ENCODE measurements at places on chromosomes 12 and 14.

DNA sequence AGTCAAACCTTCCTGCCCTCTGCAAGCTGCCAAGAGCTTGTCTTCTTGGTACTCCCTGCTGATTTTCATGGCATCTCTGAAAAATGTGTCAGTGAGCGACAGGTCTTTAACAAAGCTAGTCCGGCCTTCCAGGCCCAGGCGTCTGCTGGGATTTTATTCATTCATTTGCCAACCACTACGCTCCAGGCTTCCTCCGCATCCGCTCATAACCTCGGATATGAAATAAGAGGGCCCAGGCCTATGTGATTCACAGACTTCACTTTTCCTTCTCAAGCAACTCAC lies 13.8 kb downstream of the TSPAN9 start:
- ATAC-seq: no peak
- H3K27ac ChIP-seq: no peak overlapping the region
- H3K36me3 ChIP-seq: no peaks in the 10 kb centered on the region
- H3K4me1 ChIP-seq: no peaks in the 10 kb centered on the region

- ATAC-seq: no peak
- H3K27ac ChIP-seq: no peak overlapping the region
- no peaks in the 10 kb centered on the region for H3K4me1 ChIP-seq
Observed at GRCh38 chr12:84605983-84606382, 306.6 kb downstream of the SLC6A15 start.

GRCh38 chr12:18578191-18578590 lies 159.6 kb downstream of the PLCZ1 start:
- no peaks in the 10 kb centered on the region for H3K36me3 ChIP-seq
- ATAC-seq: no peak
- no peaks in the 10 kb centered on the region for H3K27me3 ChIP-seq
- H3K27ac ChIP-seq: no peak overlapping the region

DNA sequence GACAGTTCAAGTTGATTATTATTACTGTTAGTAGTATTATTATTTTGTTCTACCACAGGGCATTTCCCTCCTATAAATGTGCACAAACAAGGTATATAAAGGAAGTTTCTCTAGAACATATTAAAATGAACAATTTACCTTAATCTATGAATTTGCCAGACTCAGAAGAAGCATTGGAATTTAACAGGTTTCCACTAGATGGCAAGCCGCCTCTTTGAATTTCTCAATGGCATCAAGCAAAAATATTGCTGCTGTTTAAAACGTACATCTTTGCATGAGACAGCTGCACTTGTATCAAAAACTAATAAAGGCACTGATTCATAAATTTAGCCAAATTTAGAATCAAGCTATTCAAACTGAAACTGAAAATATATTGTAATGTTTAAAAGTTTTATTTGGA lies 34.6 kb upstream of the MIS18BP1 start:
- no peaks in the 10 kb centered on the region for H3K36me3 ChIP-seq
- H3K4me1 ChIP-seq: peaks cover 5% of the 10 kb centered on the region
- H3K27me3 ChIP-seq: peaks cover 6% of the 10 kb centered on the region
- H3K4me3 ChIP-seq: no peak overlapping the region
- H3K27ac ChIP-seq: no peak overlapping the region

DNA sequence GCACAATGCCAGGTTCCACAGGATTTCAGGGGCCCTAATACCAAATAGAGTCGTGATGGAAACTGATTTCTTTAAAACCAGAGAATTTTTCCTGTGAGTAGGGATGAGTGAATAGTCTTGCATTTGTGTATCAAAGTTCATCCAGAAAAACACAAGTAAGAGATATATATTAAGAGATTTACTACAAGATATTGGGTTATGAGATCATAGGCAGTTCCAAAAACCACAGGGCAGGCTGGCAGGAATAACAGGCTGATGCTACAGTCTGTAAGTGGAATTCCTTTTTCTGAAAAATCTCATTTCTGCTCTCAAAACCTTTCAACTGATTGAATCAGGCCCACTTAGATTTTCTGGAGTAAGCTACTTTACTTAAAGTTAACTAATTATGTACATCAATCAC lies 1756.2 kb upstream of the SEL1L start:
- ATAC-seq: no peak
- no peaks in the 10 kb centered on the region for H3K4me1 ChIP-seq
- no peaks in the 10 kb centered on the region for H3K36me3 ChIP-seq
- no peak overlapping the region for H3K4me3 ChIP-seq
- H3K27me3 ChIP-seq: no peaks in the 10 kb centered on the region

- no peak for ATAC-seq
- H3K27ac ChIP-seq: no peak overlapping the region
- H3K36me3 ChIP-seq: peaks cover 43% of the 10 kb centered on the region
Observed at GRCh38 chr12:45907955-45908354, 82.4 kb downstream of the SCAF11 start.

DNA sequence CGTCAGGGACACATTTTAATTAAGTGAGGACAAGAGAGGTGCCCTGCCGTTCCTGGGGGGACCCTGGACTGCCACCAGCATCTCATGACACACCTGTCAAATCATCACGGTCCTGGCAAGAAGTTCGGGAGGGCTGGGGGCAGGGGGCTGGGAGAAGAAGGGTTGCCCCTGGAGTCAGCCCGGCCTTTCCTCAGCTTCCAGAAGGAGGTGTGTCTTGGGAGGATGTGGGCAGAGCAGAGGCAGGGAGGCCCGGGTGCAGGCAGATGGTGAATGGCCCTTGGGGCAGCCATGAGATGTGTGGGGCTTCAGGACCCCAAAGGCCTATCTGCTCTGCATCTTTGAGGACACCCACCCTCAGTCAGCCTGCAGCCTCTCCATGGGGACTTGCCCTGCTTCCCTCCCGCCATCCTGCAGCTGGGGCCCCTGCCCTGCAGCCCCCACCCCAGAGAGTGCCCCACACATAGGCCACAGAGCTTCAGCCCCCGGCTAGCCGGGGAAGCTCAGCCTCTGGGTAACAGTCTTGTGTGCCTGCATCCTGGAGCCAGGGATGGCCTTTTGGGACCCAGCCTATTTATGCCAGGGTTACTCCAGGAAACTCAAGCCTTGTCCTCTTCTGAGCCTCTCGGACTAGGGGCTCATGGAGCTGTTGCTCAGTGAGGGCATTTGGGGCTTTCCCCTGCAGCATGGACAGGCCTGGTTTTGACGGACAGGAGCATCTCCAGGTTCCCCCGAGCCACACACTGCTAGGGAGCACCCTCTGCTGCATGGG lies 178.5 kb downstream of the KIF26A start:
- no peak for ATAC-seq
- no peaks in the 10 kb centered on the region for H3K27me3 ChIP-seq
- H3K36me3 ChIP-seq: no peaks in the 10 kb centered on the region
- H3K4me1 ChIP-seq: no peaks in the 10 kb centered on the region

DNA sequence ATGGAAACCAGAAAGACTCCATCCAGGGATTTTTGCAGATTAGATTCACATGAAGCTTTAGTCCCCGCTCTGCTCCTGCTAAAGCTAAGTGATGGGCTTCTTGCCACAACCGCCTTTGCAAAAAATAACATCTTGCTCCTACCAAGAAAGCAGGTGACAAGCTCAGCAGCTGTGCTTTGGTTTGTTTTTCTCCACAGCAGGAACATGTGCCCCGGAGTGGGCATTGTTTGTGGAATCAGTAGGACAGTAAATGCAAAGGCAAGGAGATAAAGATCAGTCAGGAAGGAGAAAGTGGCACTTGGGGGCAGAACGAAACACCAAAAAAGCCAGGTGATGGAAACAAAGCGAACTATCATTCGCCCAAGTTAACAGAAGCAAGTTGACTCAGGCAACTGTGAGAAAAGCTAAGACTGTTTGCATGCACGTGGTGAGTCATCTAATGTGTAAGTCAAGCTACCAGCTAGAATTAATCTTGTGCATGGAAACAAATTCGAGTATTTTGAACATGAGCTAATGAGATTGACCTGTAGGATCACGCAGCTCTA lies 165.5 kb upstream of the PLXNC1 start:
- H3K4me1 ChIP-seq: peaks cover 19% of the 10 kb centered on the region
- H3K27ac ChIP-seq: no peak overlapping the region
- peak; percentile 93 for ATAC-seq

GRCh38 chr14:65092349-65092748 lies 10.0 kb downstream of the MAX start:
- H3K27ac ChIP-seq: no peak overlapping the region
- no peak overlapping the region for H3K4me3 ChIP-seq
- H3K27me3 ChIP-seq: no peaks in the 10 kb centered on the region
- no peak for ATAC-seq
- peaks cover 40% of the 10 kb centered on the region for H3K4me1 ChIP-seq

DNA sequence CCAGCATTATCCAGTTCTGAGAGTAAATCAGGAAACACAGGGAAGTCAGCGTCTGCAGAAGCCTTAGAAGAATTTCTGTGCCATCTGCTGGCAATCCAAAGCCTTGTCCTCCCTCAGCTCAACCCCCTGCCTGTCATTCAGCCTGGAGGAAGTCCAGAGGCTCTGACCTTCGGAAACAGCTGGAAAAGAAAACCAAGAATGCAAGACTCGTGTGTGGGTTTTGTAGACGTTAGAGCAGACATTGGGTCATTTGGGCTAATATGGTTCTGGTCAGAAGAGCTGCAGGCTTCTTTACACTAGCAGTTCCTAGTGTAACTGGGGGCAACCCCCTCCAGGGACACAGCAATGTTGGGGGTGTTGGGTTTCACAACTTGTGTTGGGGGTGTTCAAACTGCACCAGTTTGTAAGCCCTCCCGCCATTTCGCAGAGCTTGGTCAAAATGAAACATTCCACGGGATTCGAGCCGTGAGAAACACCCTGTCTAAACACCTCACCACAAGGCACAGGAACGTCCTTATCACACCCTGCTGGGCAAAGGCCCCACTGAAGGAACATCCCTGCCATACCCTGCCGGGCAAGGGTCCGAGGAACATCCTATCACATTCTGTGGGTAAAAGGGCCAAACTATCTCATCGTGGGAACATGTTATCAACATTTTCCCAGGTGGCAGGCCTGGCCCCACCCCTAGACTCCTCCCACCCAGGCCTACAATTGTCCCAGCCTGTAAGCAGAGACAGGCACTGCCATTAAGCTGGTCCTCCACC lies 21.0 kb upstream of the SERPINA4 start:
- H3K36me3 ChIP-seq: no peaks in the 10 kb centered on the region
- ATAC-seq: no peak
- no peaks in the 10 kb centered on the region for H3K4me1 ChIP-seq

GRCh38 chr12:15216036-15216889 lies 5.0 kb downstream of the RERG start:
- no peak for ATAC-seq
- H3K4me1 ChIP-seq: no peaks in the 10 kb centered on the region
- no peak overlapping the region for H3K4me3 ChIP-seq
- no peaks in the 10 kb centered on the region for H3K36me3 ChIP-seq
- H3K27me3 ChIP-seq: peaks cover 23% of the 10 kb centered on the region

DNA sequence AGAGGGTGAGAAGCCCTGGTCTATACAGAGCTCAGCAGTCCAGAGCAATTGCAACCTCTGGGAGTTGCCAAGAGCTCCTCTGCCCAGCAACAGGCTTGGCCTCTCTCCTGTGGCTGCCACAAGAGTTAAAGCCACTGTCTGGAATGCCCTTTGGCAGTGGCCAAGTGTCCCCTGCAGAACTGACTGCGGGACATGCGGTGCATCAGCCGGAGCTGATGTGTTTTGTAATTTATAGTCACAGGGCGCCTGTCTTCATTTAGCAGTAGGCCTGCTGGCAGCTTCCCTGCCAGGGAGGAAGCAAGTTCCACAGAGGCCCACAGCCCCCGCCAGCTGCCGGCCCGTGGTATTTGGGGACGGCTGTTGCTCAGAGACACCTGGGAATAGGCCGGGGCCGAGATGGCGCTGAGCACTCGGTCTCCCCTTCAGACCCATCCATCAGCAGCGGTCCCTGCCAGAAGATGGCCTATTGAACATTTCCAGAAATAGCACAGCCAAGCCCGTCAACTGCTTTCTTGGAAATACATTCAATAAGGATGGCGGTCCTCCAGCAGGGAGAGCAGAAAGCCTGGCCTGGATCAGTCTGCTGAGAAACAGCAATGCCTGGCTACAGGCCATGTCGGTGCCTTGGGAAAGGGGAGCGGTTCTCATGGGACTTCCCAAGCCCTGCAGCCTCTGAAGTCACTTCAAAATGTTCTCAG lies 217.4 kb downstream of the CRADD start:
- no peak for ATAC-seq
- H3K27me3 ChIP-seq: no peaks in the 10 kb centered on the region
- no peak overlapping the region for H3K4me3 ChIP-seq
- H3K36me3 ChIP-seq: no peaks in the 10 kb centered on the region
- H3K27ac ChIP-seq: no peak overlapping the region

GRCh38 chr14:69537900-69538299 lies 36.8 kb downstream of the CCDC177 start:
- H3K4me3 ChIP-seq: no peak overlapping the region
- peaks cover 22% of the 10 kb centered on the region for H3K27me3 ChIP-seq
- no peaks in the 10 kb centered on the region for H3K36me3 ChIP-seq
- peaks cover 6% of the 10 kb centered on the region for H3K4me1 ChIP-seq
- no peak overlapping the region for H3K27ac ChIP-seq
- ATAC-seq: no peak

DNA sequence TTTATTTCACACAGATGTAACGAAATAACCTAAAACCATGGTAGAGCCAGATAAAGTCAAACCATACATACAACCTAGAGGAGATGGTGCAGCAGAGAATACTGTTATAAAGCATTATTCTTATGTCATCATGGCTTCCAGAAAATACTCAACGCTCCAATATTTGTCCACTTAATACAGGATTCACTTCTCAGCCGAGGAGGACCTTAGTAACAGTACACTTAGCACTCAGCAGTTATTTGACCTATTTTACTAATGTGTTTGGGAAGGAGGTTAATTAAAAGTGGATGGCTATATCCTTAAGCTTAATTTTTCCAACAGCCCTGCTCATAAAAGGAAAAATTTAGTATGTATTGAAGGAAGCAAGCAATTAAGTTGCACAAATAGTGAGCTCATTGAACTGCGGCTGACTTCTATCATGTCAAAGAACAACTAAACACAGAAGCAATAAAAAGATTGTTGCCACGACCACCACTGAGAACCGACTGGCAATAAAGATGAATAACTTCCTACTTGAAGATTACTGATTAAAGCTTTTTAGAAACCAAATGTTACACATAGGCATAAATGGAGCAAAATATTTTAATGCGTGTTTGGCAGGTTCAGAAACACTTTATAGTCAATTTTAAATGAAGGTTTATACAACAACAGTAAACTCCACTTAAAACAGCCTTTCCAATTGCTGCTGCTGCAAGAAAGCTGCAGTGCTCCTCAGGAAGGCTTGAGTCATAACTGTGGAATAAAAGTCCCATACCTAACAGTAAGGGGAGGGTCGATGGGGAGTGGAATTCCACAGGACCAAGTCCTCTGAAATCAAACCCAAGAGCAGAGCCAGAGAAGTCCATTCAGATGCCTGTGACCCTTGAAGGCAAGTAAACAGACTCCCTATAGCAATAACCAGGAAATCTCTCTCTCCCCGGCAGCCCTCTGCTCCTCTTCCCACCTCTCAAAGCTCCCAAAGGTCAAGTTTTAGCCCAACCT lies 218.9 kb upstream of the CDKN3 start:
- no peak overlapping the region for H3K4me3 ChIP-seq
- ATAC-seq: no peak
- H3K4me1 ChIP-seq: no peaks in the 10 kb centered on the region

Data from activated T-helper 17 cell treated with anti-CD3 and anti-CD28 coated beads, Interleukin-2, amount 50 U/mL, for 72 hours (primary cell).